ENCODE measurements at places on chromosomes 7 and 10. TPM values are rescaled to one million over a fixed set of nuclear protein-coding genes. Genes with fewer than 3 reads are reported as not detected.
A peak's percentile ranks its signal among the peaks of the same experiment; 100 is the strongest.

DNA sequence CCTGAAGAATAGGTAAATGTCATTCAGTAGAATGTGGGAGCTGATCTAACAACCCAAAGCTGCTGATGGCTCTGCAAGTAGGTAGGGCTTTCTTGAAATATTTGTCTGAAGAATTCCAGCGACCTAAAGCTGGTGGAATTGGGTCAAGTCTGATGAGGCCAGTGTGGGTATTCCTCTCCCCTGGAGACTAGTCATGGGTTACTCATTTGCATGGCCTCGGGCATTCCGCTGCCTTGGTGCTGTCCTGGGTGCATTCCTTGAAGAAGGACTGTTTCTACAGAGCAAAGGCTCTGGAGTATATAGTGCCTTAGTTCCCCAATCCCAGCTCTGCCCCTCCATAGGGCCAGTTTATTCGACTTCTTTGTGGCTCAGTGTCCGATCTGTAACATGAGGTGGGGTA lies 19.2 kb downstream of the PDK4 start:
- DNase-seq = no peak

DNA sequence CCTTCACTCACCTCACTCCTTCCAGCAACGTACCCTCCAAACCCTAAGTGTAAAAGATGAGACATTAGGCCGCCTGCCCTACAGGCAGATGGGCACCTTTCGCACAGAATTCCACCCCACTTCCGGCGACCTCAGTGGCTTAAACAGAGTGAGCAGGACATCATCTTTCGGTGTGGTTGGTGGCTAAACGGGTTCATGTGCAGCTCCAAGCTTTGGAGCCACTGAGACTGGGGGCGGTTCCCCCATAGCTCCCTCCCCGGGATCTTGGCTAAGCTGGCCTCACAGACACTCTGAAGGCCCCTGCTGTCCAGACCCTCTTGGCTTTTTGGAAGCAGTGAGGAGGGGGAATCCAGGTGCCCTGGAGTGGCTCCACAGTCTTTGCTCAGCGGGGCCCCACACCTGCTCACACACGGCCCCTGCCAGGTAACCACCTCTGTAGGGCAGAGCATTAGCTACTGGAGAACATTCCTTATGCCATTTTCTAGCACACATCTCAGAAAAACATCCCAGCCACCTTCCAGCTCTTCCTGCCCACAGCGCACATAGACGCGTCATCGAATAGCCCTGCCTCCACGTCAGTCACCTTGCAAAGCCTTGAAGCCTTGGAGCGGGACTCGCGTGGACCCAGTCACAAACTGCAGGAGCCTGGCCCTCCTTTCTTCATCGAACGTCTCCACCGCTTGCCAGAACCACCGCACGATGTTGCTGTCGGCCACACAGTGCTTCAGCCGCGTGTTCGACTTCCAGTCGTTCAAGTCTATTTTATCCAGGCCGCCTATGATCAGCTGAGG lies 108.8 kb downstream of the SMURF1 start:
- no peak for DNase-seq

DNA sequence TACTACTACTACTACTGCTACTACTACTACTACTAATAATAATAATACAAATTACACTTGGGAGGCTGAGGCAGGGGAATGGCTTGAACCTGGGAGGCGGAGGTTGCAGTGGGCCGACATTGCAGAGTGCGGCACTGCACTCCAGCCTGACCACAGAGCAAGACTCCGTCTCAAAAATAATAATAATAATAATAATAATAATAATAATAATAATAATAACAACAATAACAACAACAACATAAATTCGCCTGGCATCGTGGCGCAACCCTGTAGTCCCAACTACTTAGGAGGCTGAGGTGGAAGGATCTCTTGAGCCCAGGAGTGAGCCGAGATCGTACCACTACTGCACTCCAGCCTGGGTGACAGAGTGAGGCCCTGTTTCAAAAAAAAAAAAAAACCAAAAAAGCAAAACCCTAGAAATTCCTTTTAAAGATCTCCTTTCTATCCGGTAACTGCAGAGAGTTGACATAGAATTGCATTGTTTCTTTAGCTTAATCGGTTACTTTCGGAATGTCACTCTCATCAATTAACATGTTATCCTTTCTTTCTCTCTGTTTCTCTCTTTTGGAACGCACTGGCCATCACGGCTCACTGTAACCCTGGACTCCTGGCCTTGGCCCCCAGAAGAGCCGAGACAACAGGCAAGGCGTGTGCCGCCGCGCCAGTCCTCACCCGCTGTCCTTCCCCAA lies 972 bp downstream of the PHYH start:
- DNase-seq = no peak

- DNase-seq = no peak
Observed at GRCh38 chr7:34846976-34847375, 189.0 kb downstream of the NPSR1 start.

GRCh38 chr10:59523851-59524250 lies 161.5 kb upstream of the FAM13C start:
- no peak for DNase-seq

DNA sequence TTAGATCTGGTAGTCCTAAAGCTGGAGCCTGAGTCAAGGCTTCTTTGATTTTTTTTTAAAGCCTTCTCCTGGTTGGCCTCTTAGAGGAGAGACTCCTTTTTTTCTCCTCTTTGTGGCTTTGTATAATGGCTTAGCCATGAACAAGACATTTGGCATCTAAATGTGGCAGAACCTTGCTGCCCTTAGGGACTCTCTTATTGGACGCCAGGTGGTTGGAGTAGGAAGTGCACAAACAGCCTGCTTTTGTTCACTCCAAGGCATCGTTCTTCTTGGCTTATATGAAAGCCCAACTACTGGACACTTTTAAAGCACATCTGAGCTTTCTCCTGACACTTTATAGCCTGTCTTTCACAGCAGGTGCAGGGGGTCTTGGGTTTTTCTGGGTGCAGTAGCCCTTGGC lies 25.0 kb downstream of the ZPBP start:
- peak; percentile 1 for DNase-seq

DNA sequence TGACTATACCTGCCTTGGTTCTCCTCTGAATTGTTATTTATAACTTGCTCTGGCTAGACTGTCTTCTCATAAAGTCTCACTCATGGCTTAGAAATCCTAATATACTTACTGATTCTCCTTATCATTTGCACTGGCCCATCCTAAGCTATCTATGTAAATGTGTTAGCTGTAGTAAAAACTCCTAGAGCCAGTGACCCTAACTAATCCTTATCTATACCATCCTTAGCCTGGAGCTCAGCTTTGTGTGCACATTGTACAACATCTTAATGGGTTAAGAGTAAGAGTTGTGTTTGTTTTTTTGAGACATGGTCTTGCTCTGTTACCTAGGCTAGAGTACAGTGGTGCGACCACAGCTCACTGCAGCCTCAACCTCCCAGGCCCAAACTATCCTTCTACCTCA lies 40.8 kb downstream of the LAMB4 start:
- no peak for DNase-seq

Gene AKR1D1
- total RNA-seq = not detected

GRCh38 chr10:17423632-17424186 lies 30.7 kb downstream of the ST8SIA6 start:
- no peak for DNase-seq

Gene APBB1IP
- total RNA-seq = 1.6 TPM

Gene RGR
- 0.91 TPM for total RNA-seq

Gene TAS2R5
- total RNA-seq = 10.6 TPM

Gene HECW1
- total RNA-seq = 62.1 TPM

Measured in cerebellum (tissue), 4 donors.